ENCODE measurements at places on chromosomes 1 and 21.

- DNase-seq, result no peak
Measured at GRCh38 chr1:172266528-172267174, 153.8 kb upstream of the C1orf105 start.

- DNase-seq, result no peak
Measured at GRCh38 chr1:180254854-180255253, 24.8 kb downstream of the LHX4 start.

DNA sequence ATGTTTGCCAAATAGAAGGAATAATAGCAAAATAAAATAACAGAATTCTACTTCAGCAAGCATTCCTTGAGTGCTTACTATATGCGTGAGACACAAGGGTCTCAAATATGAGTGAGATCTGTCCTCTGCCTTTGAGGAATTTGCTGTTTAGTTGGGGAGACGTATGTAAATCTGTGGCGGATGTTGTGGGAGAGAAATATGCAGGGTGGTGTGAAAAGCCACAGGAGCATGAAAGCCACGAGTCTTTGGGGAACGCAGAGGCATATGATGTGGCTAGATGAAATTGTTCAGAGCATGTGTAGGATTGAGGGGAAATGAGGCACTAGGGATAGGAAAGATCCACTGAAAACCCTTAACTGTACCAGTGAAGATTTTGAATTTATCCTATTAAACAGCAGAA lies 244.4 kb downstream of the PBX1 start:
- peak; percentile 82 for DNase-seq

GRCh38 chr1:112904831-112905261 lies 51.1 kb downstream of the SLC16A1 start:
- DNase-seq, result no peak

DNA sequence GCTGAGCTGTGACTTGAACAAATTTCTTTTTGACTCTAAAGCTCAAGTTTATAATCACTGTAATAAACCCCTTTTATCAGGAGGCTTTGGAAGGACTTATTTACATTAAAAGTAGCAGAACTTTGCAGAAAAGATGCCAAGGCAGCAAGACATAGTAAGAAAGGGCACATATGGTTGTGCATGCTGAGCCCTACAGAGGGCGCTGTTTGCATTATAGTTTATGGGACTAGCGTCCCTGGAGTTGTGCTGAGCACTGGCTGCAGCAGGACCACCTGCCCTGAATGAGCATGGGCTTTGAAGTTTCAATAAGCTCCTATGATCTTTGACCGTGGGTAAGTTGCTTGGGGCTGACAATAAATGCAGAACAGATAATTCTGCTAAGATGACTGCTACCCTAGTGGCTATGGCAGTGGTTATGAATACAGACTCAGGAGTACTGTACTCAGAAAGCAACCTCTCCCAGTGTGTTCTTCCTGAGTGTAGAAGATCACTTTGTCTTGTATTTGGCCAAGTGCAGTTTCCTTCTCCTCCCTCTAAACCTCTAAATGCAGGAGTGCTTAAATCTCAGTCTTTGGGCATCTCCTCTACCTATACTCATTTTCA lies 45.4 kb upstream of the USP1 start:
- peak; percentile 21 for DNase-seq

DNA sequence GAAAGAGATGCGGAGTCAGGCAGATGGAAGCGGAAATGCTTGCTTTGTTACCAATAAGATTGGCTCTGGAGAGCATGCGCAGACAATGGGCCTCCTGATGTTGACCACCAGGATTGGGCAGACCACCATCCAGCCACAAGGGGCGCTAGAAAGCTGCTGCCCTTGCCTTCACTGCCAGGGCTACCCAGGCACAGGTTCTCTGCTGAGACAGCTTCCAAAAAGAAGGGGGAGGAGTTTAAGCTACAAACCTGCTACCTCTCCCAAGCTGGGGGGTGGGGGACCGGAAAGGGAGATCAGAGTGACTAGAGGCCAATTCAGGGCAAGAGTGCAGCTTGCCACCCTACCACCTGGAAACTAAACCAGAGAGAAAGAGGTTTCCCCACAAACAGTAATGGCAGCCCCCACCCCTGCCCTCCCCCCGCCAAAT lies 369.7 kb downstream of the RRAGC start:
- DNase-seq, result peak; percentile 18

DNA sequence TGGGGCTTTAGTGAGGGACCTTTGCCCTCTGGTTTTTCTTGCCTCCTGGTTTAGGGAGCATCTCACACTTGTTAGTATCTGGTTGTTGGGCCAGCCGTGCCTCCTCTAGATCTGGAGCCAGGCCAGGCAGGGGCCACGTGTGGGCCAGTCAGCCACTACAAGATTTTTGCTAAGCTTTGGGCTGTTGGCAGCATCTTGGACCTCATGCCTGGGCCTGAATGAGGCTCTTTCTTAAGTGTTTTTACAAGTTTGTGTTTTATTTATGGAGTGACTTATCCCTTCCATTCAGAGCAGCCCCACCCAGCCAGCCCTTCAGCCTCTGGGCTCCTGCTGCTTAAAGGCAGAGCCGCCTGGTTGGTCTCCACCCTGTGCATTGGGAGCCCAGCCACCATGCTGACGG lies 1.6 kb upstream of the SH3BGRL3 start:
- peak; percentile 90 for DNase-seq

DNA sequence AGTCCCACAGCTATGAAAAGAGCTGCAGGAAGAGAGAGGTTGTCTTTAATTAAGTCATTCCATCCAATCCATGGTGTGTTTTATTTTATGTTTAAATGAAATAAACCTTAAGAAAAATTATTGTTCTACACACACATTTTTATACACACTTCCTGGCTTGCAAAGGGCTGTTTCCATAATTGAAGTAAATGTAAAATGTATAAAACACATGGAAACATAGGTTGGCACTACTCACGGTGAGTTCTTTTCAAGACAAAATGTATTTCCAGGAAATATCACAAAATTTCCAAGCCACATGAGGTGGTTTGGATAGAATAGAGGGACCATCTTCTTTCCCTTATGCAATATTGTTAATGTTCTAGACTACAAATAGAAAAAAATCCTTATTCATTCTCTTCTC lies 426.8 kb upstream of the USP24 start:
- DNase-seq, result no peak
